ENCODE measurements at places on chromosomes 4 and X.

- DNase-seq, result no peak
These were observed 30.5 kb upstream of the SHOX start for GRCh38 chrX:599837-600715.

- DNase-seq, result no peak
These were observed 117.9 kb downstream of the CEP44 start for GRCh38 chr4:174401471-174402130.

DNA sequence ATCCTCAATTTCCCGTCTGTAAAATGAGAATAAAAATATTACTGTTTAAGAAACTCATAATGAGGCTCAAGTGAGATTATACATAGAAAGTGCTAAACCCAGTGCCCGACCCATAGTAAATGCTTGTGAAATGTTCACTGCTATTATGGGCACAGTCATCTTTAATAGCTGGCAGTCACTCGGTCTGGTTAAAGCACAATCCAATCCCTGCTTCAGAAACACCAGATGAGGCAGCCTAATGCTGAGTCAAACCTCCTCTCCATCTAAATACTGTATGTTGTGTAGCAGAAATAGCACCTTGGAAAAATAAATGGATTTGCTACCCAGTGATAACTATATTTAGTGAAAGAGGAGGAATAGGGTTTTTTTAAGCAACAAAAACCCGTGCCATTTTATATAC lies 14.5 kb downstream of the EVC2 start:
- DNase-seq, result no peak

- no peak for DNase-seq
These were observed 237.0 kb downstream of the SCFD2 start for GRCh38 chr4:53128706-53129357.

DNA sequence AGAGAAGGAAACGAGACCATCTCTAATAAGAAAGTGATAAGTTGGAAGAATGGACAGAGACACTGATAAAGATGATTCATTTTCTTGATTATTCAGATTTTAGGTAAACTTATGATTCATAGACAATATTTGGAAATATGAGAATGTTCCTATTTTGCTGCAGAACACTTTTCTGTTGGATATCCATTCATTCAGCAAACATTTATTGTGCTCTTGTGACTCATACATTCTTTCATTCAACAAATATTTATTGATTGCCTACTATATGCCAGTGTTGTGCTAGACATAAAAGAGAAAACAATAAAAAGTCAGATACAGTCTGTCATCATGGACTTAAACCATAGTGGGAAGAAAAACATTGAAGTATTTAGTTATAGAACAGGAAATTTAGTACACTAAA lies 1232.0 kb downstream of the STIM2 start:
- no peak for DNase-seq

GRCh38 chr4:121712001-121712651 lies 15.3 kb upstream of the ANXA5 start:
- no peak for DNase-seq

DNA sequence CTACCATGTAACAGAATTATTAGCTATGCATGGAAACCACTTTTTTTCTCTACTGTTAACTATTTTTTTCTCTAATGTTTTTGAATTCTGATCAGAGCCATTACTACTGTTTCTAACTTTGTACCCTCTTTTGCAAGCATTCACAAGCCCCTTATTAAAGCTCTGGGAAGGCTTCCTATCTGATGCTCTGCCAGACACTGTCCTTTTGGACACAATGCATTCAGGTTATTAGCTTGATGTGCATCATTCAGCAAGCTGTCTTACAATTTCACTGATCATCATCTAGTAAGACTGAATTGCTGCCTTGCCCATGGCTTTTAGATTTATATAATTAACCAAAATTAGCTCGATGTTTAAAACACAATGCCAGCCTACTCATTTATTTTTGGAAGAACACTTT lies 155.1 kb downstream of the NR3C2 start:
- DNase-seq, result no peak

- no peak for DNase-seq
These were observed 181.4 kb upstream of the PDE5A start for GRCh38 chr4:119810001-119810400.

DNA sequence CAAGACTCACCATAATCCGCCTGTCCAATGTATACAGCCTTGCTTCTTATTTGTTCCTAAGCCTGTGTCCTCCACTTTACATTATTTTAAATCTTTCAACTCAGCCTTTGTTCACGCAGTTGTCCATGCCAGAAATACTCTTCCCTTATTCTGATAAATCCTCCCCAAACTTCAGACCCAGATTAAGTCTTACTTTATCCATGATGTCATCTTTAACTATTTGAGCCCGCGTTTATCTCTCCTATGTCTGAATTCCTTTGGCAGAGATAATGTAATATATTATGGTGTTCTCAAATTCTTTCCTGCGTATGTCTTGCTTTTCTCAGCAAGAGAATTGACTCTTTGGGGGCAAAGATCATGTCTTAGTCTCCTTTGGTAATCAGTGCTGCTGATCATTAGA lies 129.6 kb downstream of the LUZP4 start:
- DNase-seq, result no peak

GRCh38 chr4:147418226-147418625 lies 62.7 kb upstream of the EDNRA start:
- no peak for DNase-seq

- DNase-seq, result no peak
These were observed 260.5 kb downstream of the TMA16 start for GRCh38 chr4:163755013-163755412.

GRCh38 chr4:15186149-15186548 lies 183.9 kb downstream of the CPEB2 start:
- DNase-seq, result no peak

- no peak for DNase-seq
These were observed 739 bp upstream of the MSX1 start for GRCh38 chr4:4858527-4859324.

DNA sequence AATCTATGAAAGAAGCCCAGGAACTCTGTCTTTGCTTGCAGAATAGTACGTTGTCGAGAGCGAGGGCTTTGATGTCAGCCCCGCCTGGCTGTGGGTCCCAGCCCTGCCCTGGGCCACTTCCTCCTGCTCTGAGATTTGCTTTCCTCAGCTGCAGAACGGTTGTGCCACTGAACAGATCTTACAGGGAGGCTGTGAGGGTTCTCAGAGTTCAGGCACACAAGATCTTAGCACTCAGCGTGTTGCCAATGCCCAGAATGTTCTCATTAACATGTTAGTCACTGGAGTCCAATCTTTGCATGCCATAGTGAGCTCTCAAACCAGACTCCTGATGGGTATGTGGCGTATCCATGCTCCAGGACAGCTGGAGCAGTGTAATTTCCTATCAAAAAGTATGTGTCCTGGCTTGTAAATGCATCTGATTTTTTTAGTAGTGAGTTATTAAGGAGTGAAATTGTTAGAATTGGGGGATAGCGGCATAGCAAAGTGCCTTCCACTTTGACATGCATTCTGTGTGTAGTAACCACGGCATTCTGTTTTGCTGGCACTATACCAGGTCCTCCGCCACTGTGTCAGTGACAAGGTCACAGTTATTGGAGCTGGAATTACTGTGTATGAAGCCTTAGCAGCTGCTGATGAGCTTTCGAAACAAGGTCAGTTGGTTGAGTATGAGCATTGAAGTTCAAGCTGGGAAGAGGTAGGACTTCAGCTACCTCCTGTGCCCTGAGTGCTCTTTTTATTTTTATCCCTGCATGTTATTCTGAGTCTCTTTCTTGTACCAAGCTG lies 31.6 kb downstream of the TKTL1 start:
- DNase-seq, result no peak

GRCh38 chr4:112726041-112726440 lies 89.1 kb downstream of the LARP7 start:
- DNase-seq, result no peak

DNA sequence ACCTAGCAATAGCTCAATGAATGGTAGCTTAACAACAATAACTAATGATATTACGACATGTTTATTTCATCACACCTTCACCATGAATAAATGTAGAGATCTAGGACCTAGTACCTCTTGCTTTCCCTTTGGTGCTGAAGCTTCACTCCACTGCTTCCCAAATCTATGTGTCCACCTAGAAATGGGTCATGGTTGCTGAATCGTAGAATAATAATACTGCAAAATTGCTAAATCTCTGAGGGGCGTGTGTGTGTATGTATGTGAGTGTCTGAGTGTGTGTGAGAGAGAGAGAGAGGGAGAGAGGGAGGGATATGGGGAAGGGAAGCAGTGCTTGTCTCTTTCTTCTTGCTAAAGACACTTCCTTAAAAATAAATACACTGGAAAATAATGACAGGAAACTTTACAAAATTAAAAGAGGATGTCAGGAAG lies 109.3 kb upstream of the BMP2K start:
- DNase-seq, result no peak
